ENCODE measurements at places on chromosomes 12 and 14. TPM values are rescaled to one million over a fixed set of nuclear protein-coding genes. Genes with fewer than 3 reads are reported as not detected.

The KCNC2 gene
- total RNA-seq, result not detected

The TAS2R20 gene
- 0.82 TPM for total RNA-seq

- DNase-seq, result no peak
These were observed 285.8 kb upstream of the GRIP1 start for GRCh38 chr12:66964629-66965028.

GRCh38 chr12:120539303-120539702 lies 5.1 kb downstream of the RNF10 start:
- DNase-seq, result no peak

GRCh38 chr12:42332301-42333285 lies 6.6 kb downstream of the PPHLN1 start:
- no peak for DNase-seq

Data from chondrocyte (in vitro differentiated cells).